Stomach (tissue), 19 donors: ENCODE measurements at places on chromosomes 7 and 10. TPM values are rescaled to one million over a fixed set of nuclear protein-coding genes. Genes with fewer than 3 reads are reported as not detected.

- DNase-seq = peak; percentile 68
Measured at GRCh38 chr10:35875016-35875676, 233.1 kb upstream of the FZD8 start.

- DNase-seq = no peak
Measured at GRCh38 chr10:82817676-82818422, 942.9 kb downstream of the NRG3 start.

DNA sequence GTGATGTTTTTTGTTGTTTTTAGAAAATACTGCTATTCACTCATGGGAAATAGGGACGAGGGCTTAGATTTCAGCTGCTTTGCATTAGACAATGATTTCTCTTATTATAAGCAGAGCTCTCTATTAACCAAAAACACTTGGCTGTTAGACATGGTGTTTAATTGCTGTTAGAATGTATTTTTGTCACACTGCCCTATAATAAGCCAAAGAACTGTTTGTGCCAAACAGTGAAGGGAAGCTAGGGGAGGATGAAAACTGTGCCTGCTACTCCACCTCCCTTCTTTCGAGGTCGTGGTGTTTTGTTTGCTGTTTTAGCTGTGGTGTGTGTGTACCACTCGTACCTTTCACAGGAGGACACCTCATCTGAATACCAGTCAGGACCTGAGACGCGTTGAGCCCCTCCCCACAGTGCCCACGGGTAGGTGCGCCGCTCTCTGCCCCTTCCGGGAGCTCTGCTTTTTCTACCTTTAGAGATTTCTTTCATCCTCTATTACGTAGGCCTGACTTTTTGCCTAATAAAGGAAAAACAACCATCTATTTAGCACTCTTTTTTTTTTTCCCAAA is 57.9 kb downstream of the CUX1 start:
- DNase-seq = no peak

DNA sequence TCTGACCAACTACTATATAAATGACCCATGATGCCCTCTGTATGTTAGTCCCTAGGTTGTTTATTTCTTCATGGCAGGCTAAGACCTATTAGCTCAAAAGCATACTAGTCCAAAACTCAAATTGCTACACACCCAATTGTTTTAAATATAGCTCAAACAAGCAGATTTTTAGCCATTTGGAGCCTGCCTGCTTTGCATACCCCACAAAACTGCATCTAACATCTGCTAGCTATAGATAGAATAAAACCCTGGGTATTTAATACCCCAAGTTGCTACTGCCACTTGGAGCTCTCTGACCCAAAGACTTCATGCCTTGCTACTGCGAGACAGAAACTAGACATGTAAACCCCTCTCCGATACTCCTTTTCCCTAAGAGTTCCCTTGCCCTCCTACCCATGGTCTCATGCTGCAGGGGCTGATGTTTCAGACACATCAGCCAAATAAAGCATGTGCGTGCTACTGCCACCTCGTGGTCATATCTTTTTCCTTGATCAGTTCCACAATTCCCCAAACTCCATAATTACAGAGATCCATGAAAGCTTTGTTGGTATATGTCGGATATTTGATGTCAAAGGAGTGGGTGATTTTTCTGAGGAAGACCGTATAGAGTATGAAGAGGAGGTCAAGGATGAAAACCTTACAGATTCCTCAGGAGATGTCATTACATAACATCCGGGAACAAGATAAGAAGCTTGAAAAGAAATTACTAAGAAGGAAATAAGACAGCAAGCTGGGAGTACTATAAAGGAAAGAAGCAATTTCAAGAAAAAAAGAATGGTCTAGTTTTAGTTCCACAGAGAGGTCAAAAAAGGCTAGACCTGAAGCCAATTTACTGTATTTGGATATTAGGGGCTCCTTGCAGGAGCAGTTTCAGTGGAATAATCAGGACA is 386.6 kb downstream of the SH2D4B start:
- peak; percentile 41 for DNase-seq

- no peak for DNase-seq
Measured at GRCh38 chr7:12290761-12291160, 79.7 kb downstream of the TMEM106B start.

DNA sequence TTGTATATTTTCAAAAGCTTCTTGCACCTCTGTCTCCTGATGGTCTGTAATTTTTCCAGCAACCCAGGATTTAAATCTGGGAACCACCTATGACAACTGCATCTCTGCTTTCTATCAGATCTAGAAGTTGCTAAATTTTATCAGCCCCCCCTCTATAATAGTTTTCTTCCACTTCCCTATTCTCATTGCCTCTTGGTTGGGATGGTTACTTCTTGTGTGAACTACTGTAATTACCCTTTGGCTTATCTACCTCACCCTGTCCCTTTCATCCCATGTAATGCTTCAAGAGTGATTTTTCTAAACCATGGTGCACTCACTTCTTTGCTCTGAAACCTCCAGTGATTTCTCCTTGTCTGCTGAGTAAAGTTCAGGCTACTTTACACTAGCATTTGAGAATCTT is 92.3 kb downstream of the BMPR1A start:
- no peak for DNase-seq

GRCh38 chr7:22787951-22788350 is 34.7 kb downstream of the TOMM7 start:
- no peak for DNase-seq

- no peak for DNase-seq
Measured at GRCh38 chr7:122746948-122747347, 44.2 kb upstream of the RNF148 start.

DNA sequence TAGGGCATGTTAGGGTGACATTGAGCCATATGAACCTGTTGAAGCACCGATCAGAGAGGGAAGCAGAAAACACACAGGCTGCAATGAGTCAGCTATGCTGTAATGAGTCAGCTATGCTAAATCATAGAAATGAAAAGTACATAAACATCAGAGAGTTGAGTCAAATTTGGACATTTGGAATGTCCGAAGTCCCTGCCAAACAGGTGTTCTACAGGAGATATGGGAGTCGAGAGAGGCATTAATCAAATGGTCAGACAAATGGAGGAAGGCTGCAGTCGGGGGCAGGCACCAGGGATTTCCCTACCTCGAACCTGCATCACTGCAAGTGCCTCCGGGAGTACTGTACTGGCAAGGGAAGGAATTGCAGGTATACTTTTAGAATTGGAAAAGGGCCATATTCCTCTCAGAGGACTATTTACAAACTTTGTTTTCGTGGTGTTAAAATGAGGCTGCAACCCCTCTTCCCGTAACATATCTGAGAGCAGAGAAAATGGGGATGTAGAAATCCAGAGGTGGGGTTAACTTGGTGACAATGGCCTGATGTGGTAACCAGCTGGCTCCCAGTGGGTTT is 8.8 kb upstream of the ZC3HAV1 start:
- DNase-seq = no peak

DNA sequence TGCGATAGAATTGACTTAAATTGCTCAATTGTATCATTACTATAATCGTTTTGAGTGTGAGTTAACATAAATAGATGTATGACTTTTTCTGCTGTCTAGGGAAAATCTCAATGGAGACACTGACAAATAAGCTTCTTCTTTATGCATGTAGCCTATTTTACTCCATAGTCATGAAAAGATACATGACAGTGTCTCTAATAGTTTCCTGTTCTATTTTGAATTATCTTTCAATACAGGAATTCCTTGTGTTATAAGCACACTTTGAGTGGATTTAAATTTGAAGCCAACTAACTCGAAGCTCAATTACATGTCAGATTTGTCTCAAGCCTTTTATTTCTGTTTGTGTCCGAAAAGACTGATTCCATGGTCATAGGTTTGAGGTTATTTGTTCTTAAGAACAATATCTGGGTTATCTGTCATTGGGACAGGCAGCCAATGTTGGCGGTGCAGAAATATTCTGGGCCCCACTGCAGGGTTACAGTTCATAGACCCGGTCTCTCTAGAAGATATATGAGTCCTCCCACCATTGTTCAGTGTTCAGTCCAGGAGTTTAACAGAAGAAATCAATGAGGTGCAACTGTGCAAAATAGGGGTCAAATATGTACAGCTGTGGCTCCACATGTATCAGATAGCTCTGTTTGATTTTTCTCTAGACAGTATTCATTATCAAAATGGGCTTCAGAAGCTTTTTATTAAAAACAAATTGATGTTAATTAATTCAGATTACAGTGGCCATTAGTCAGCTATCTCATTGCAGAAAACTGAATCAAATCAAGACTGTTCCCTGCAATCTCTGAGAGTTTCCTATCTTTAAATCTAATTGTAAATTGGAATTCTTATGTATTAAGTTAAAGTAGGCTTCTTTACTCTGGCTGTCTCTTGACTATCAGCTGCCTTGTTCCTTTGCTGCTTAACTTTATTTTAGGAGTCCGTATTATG is 1238.8 kb downstream of the NXPH1 start:
- DNase-seq = no peak

DNA sequence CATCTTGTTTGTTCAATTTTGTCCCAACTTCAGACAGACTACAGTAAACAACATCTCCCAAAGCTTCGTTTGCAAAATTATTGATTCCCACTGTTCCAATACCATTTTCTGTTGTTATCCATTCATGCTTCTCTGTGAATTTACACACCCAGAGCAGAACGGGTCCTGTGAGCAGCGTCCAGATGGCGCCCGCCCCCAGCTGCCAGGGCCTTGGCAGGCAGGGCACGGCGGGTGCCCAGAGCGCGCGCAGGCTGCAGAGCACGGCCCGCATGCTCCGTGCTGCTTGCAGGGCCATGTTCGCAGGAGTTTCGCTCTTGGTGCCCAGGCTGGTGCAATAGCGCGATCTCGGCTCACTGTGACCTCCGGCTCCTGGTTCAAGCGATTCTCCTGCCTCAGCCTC is 32.5 kb upstream of the SEPTIN7 start:
- DNase-seq = no peak

GRCh38 chr7:18399436-18400235 is 95.9 kb upstream of the HDAC9 start:
- DNase-seq = no peak

- DNase-seq = no peak
Measured at GRCh38 chr7:106358103-106358663, 73.4 kb upstream of the NAMPT start.

DNA sequence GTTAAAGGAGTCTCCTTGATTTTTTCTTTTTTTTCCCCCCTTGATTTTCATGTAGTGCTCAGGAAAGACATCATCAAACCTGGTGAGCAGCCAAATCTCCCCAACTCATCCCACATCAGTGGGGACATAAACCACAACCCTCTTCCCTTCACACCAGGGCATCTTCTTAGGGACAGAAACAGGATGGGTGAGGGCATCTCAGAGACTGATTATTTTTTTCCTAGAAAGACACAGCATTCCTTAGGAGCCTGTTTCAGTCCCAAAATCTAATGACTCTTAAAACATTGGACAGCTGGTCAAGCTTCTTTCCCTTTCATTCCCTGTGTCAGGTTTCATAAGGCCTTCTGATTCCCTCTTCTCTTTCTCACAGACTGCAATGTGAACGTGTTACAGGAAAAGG is 31.5 kb upstream of the GSAP start:
- DNase-seq = no peak

- no peak for DNase-seq
Measured at GRCh38 chr10:110350812-110351211, 46.1 kb upstream of the SMNDC1 start.

- DNase-seq = no peak
Measured at GRCh38 chr10:66746711-66747110, 179.1 kb upstream of the LRRTM3 start.

- DNase-seq = peak; percentile 63
Measured at GRCh38 chr10:13831711-13832141, 245.0 kb downstream of the PRPF18 start.

DNA sequence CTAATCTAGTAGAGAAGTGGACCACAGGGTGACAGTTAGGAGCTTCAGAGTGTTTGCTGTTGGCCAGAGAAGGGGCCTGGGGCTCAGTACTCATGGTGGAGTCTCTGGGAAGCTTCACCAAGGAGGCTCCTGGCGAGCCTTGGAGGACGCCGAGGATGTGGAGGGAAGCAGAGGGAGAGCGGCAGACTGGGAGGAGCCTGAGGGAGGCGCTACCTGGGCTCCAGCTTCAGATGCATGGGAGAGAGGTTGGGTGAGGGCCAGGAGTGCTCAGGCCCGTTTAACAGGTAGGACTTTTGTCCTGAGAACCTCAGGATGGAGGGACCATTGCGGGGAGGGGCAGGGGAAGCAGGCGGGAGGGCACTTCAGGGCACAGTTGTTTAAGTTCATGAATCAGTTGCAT is 24.2 kb downstream of the DOCK1 start:
- no peak for DNase-seq

- no peak for DNase-seq
Measured at GRCh38 chr7:55134786-55135185, 116.0 kb downstream of the EGFR start.

DNA sequence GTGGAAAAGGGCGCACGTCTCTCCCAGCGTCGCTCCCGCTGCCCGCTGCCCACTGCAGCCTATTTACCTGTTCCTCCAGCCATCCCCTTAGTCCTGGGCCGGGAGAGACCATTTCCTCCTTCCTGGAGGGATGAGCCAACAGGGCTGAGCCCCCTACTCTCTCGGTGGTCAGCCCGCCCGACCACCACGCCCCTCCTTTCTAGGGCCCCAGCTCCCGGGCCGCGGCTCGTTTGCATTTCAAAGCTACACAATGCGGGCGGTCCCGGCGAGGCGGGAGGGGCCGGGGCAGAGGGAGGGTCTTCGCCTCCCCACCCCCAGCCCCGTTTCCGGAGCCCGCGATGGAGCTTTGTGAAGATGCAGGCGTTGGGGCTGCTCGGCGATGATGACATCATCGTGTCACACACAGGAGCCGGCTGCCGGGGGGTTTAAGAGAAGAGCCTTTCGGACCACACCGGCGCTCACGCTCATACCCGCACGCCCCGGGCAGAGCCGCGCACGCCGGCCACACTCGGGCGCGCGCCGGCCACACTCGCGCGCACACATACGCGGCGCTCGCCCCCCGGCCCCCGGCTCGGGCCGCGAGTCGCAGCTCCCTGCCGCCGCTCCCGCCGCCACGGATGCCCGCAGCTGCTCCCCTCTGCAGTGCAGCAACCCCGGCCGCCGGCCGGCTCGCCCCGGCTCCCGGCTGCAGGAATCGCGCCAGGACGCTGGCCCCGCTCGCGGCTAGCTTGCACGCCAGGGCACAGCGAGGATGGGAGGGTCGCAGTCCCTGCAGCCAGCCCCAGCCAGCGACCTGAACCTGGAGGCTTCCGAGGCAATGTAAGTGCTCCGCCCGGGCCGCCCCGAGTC is 107.7 kb upstream of the BTBD16 start:
- peak; percentile 86 for DNase-seq

GRCh38 chr10:103852189-103852711 is 3.1 kb downstream of the SH3PXD2A start:
- no peak for DNase-seq

- no peak for DNase-seq
Measured at GRCh38 chr10:77248104-77248790, 389.4 kb downstream of the KCNMA1 start.

GRCh38 chr7:135342887-135343286 is 109.2 kb downstream of the STRA8 start:
- DNase-seq = peak; percentile 41

- peak; percentile 38 for DNase-seq
Measured at GRCh38 chr7:159022238-159022993, 122.3 kb downstream of the VIPR2 start.

ADIRF gene
- 98.2 TPM for total RNA-seq

LIPJ gene
- 5.3 TPM for total RNA-seq

ZNF736 gene
- 4.0 TPM for total RNA-seq

ACTL6B gene
- 0.37 TPM for total RNA-seq

MMD2 gene
- not detected for total RNA-seq

GNGT1 gene
- total RNA-seq = not detected

CCT6A gene
- total RNA-seq = 200 TPM

PRKAR1B gene
- 12.8 TPM for total RNA-seq

MRC1 gene
- 38.5 TPM for total RNA-seq

GSDME gene
- total RNA-seq = 9.8 TPM

CUBN gene
- total RNA-seq = 16.3 TPM
